ENCODE measurements at places on chromosomes 1 and 21.

DNA sequence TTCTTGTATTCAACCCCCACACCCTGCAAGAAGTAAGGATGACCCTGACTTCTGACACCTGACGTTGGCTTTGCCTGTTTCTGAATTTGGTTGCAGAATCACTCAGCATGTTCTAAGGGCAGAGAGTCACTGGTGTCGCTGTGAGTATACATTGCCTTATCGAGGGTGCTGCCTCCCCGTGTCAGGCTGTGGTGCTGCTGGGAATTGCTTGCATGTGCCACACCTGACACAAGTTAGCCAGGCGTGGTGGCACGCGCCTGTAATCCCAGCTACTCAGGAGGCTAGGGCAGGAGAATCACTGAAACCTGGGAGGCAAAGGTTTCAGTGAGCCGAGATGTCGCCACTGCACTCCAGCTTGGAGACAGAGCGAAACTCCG, 45.9 kb downstream of the WDR4 start:
- peak; percentile 44 for DNase-seq

- DNase-seq = no peak
Observed at GRCh38 chr1:221993444-221993948, 251.6 kb upstream of the DUSP10 start.

DNA sequence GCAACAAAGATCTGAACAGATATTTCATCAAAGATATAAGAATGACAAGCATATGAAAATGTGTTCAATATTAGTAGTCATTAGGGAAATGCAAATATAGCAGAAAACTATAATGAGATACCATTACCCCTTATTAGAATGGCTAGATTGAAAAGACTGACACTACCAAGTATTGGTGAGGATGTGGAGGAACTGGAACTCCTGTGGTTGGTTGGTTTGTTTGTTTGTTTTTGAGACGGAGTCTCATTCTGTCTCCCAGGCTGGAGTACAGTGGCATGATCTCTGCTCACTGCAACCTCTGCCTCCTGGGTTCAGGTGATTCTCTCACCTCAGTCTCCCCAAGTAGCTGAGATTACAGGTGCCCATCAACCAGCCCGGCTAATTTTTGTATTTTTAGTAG, 18.9 kb upstream of the HMGN1 start:
- DNase-seq = no peak

GRCh38 chr1:21891621-21892479, 45.3 kb downstream of the HSPG2 start:
- no peak for DNase-seq

GRCh38 chr1:54745864-54746263, 18.5 kb downstream of the PARS2 start:
- no peak for DNase-seq

GRCh38 chr1:40708750-40709099, 17.2 kb downstream of the NFYC start:
- no peak for DNase-seq

DNA sequence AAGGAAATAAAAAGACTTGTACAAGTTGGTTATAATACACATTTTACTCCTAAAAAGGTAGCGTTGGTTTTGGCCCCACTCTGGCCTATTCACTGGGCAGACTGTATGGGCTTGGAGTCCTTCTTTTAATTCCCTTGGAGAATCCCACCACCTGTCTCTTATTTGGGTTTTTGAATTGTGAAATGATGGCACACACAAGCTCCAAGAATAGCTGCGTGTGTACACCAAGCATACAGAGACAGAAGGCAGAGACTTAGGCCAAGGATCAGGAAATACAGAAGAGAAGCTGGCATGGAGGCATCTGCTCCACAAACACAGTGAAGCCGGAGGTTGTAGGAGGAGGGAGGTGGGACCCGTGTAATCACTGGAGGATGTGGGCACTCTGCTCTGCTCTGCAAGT, 29.1 kb downstream of the DDR2 start:
- no peak for DNase-seq

- DNase-seq = no peak
Observed at GRCh38 chr1:116256286-116256649, 116.8 kb upstream of the ATP1A1 start.

DNA sequence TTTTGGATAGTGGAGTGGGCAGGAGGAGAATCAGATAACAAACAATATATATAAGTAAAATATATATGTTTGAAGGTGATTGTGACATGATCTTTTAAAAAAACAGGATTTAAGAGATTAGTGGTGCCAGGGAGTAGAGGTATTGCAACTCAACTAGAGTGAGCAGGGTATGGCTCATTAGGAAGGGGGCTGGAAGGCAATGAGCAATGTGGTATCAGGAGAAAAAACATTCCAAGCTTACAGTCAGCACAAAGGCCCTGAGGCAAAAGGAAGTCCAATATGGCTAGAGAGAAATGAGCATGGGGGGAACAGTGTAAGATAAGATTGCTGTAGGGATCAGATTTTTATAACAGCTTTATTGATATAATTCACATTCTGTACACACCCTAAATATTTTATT, 5.3 kb upstream of the GADD45A start:
- no peak for DNase-seq

GRCh38 chr1:201710632-201711597, 118.0 kb upstream of the IPO9 start:
- no peak for DNase-seq

- DNase-seq = no peak
Observed at GRCh38 chr1:151060007-151060656, at the start of gene MLLT11. Gene MLLT11 (plus strand): TSS chr1:151060397. CDS start chr1:151067225, 6,828 bp downstream.

DNA sequence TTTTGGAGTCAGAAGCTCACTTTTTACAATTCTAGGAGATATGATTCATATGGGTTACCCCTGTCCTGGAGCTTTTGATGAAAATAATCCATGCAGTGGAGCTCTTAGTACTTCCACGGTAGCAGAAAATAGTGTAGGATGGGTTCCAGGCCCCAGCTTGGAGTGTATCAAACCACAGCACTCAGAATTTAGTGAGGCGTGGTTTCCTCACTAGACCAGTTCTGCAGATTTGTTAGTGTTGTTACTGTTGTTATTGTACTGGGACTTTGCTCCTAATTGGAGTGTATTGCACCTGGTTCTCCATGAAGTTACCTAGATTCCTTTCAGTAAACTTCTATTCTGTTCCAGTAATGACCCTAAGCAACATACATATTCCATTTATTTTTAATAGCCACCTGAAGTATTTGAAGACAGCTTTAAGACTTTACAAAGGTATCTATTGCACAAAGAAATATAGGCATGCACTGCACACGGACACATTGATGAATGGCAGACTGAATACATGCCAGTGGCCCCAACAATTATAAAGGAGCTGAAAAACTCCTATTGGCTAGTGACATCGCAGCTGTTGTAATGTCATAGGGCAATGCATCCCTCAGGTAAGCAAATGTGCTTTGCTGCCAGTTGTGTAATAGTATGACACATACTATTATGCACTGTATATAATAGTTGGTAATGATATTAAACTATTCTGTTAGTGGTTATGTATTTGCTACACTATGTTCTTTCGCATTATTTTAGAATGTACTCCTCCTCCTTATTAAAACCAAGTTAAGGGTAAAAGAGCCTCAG, 1058.0 kb downstream of the KCNT2 start:
- no peak for DNase-seq

- DNase-seq = no peak
Observed at GRCh38 chr1:167330601-167331293, 110.1 kb downstream of the POU2F1 start.

DNA sequence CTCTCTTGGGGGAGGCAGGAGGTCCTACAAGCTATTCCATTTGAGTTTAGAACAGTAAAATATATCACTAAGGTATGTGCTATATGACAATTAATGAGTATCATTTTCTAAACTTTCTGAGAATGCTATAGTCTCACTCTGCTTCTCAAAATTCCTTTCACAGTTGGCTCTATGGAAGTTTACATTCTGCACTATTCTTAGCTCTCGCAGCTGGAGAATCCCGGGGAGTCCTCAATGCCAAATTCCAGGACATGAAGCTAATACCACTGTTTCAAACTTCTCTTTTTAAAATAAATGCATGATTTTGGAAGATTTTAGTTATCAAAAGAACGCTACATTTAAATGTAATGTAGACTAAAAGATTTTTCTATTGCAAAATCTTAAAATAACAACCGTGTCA, 22.4 kb upstream of the PALMD start:
- DNase-seq = no peak

- DNase-seq = no peak
Observed at GRCh38 chr1:163361123-163361934, 39.6 kb downstream of the NUF2 start.

GRCh38 chr1:31943546-31944184, 5.5 kb upstream of the PTP4A2 start:
- no peak for DNase-seq

DNA sequence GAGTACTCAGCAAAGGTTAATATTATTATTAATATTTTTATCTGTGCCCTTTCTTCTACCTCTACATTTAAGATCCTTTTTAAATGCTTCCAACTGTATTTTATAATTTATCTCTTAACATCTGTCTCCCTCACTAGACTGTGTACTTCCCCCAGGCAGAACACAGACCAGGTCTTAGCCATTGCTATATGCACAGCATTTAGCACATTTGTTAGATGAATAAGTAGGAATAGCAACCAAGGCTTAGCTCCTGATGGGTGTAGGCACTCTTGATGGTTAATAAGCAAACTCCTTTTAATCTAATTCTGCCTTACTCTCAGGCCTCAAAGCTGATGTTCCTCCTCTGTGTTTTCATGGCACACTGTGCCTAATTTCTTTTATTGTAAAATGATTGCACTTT, 83.7 kb upstream of the GNG12 start:
- DNase-seq = no peak

DNA sequence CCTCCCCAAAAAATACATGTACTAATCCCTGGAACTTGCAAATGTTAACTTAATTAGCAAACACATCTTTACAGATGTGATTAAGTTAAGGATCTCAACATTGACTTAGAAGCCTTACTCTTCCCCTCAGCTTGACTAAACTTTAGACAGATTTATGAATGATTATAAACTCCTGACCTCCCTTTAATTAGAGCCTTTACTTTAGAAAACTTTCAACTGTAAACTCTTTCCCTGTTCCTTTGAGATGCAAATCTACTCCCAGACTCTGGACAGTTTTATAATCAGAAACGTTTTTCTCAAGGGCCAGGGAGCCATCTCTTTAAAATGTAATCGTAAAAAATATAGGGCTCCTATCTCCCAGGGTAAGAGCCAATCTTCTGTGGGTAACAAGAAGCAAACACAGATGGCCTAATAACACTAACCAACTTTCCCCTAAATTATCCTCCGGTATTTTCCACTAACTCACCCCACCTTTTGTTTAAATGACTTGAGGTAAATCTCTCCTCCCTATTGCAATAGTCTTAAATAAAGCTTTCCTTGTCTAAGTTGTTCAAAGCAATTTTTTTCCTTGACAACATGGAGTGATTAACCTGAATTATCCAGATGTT, 284.1 kb downstream of the BRINP3 start:
- DNase-seq = no peak

DNA sequence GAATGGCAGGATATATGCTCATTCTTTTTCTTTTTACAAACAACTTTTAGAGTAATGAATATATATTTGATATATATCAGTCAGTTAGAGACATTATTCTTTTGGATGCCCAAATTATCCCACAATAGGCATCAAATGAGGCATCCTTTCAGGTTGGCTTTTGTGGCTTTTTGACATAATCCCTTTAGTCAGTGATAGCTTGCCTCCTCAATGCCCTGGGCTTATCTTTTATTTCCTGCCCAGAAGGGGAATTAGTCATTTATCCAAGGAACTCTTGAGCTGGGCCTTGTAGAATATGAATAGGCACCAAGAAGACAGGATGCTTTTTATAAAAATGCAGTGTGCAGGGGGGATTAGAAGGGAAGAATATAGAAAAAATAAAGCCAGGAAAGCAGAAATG, 22.2 kb downstream of the EPHX4 start:
- DNase-seq = no peak

DNA sequence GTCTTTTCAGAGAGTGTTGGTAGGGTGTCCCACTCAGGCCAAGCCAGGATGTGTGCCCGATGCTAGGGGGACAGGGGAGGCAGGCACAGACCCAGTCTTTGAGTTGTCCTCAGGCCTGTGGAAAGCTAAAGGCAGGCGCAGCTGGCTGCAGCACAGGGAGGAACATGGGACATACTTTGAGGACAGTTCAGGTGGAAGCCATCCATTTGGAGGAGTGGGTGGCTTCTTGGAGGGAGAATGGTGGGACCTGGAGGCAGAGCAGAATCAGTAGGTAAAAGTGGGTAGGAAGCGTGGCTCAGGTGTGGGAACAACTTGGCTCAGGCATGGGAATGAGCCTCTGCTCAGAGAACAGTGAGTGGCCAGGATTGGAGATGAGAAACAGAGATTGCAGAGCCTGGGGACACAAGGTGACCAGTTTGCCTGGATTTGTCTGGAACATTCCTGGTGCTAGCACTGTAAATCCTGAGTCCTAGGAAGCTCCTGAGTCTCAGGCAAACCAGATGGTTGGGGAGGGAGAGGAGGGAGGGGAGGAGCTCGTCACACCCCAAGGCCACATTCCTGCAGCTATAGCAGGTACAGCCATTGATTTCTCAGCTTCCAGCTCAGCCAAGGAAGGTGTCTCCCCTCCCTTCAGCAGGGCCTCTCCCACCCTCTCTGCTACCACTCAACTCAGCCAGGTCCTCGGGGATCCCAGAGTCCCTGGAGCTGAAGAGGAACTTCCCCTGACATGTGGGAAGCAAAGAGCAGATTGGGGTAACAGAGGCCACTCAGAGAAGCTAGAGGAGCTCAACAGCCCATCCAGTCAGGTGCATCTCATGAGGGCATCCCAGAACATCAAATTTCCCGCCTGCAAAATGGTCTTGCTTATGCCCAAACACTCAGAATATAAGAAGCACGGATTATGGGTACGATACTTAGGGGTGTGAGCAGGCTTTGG, 65.2 kb upstream of the TINAGL1 start:
- DNase-seq = no peak

DNA sequence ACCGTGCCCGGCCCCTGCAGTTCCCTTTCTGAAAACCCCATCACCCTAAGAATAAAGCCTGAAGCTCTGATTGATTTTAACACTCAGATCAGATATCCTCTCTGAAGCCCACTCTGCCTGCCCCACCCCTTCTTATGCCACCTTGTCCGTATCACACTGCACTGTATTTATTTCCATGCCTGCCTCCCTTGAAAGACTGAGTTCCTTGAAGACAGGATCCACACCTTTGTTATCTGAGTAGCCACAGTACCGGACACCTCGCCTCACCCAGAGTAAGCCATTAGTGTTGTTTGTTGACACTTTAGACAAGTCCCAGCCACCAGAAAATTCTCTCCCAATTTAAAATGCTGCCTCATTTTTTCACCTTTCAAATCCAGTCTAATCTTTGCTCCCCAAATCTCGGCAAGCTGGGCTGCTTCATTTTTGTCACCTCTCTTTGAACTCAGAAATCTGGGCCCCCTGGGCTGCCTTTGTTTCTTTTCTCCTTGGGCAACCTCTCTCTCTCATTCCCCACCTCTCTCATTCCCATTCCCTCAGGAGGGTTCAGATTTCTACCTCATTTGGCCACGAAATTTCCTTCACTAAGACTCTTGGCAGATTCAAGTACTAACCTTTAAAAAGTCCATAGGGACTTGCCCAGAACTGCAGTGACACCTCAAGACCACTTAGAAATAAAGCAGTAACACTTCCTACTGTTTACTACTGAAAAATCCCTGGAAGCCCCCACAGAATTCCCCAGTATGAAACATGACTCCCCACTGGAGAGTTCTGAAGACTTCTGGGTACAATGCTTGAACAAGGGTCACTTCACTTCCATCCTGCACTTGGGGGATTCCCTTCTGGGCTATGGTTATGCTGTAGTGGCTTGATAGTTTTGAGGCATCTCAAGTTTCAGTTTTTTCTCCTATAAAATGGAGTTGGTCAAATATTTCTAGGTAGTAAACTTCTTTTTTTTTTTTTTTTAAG, 8.7 kb upstream of the PPP1R15B start:
- DNase-seq = no peak

- no peak for DNase-seq
Observed at GRCh38 chr1:229058111-229058561, 212.8 kb upstream of the RAB4A start.
